ENCODE measurements at places on chromosomes 11 and 22.

DNA sequence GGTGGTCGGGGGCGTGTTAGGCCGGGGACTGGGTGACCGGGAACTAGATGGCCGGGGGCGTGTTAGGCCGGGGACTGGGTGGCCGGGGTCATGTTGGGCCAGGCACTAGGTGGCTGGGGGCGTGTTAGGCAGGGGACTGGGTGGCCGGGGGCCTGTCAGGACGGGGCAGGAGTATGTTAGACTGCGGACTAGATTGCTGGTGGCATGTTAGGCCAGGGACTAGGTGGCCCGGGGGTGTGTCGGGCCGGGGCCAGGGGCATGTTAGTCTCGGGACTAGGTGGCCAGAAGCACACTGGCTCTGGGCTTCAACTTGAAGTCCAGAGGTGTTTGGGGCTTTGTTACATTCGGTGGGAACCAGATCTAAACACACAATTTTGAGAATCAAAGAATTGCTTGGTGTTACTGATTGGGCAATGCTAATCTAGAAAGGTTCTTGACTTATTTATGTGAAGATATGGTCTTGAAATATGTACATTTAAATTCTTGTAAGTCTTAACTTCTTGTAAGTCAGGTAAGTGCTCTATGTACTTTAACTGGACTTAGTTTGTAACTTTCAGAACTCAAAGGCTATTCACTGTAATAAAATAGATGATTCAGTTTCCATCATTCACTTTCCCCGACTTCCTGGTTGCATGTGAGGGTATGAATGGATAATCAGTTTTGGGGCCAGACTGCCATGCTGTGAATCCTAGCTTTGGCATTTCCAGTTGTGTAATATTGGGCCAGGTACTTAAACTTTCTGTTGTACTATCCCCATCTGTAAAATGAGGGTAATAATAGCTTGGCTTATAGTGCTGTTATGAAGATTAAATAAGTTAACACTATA is 1.1 kb downstream of the EXT2 start:
- no peak for DNase-seq

DNA sequence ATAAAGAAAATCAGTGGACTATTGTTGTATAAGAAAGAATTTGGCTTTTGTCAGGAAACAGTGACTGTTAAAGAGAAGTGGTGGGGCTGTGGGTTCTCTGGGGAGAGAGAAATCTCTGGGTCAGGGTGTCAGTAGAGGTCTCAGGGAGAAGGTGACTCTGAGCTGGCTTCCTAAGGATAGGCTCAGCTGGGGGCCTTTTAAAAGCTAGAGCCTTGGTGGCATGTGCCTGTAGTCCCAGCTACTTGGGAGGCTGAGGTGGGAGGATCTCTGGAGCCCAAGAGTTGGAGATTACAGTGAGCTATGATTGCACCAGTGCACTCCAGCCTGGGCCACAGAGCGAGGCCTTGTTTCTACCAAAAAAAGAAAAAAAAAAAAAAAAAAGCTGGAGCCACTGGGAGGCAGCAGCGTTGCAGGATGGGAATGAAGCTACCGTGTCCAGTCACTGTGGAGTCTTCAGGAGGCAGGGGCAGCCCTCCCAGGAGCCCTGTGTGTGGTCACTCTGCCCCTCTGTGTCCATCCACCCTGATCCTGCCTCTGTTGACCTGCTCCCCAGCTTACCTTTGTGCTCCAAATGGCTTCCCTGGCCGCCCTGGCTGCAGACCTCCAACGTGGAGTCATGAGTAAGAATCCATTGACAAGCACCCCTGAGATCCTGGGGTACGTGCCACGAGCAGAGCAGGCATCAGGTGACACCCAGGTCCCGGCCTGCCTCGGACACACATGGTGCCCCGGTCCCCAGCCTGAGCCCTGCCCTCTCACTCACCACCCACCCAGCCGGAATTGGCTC is 5.4 kb upstream of the MIF start:
- DNase-seq, result no peak

GRCh38 chr11:119422809-119423508 is at the start of gene THY1:
THY1 (minus strand) TSS chr11:119423172; CDS start chr11:119420905, 2,267 bp downstream.
- DNase-seq, result peak; percentile 20

DNA sequence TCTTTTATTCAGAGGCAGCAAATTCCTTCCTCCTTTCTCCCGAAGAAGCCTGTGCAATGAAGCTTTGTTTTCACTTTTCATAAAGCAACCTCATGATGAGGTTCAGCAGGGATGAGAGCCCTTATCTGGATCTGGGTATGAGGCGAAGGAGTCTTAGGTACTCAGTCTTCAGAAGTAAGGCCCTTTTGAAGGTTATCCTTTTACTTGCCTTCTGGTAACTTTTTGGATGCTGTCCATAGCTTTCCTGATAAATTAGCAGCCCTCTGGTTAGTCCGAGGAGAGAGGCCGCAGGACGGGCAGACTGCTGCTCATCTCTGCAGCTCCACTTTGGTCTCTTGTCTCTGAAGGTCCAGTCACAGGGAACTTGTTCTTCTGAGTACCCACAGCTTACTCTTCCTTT is 1.1 kb downstream of the TRIM22 start:
- peak; percentile 20 for DNase-seq

- no peak for DNase-seq
Observed at GRCh38 chr11:130510407-130511006, 62.1 kb downstream of the ADAMTS15 start.

DNA sequence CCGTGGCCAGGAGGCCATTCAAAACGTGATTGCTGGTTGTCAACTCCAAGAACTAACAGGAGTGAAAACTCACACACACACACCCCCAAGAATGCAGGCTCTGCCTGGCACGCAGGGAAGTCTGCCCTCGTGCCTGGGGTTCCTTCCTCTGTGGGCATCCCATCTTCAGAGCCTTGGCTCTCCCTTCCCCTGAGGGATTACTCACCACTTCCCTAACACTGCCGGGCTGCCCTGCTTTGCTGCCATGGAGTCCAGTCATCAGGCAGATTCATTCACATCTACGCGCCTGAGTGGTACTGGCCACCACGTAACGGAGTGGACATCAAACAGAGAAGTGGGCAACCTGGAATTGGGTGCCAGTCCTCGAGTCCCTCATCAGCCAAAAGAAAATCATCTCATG is 120.7 kb upstream of the TMEM45B start:
- peak; percentile 7 for DNase-seq

DNA sequence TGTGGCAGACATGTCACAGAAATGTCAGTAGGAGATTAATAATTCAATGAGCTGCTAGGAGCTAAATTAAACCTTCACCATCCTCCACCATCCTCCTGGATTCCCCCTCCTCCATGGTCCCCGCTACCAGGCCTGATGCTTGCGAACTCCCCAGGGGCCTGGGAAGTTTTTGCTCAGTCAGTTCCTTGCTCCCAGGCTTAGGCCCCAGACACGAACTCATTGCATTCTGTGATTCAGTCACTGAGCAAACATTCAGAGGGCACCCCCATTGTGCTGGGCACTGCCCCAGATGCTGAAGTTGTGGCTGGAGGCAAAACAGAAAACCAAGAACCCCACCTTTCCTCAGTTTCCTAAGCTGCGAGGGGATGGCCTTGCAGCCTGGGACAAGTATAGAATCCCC is 14.3 kb downstream of the NPTXR start:
- DNase-seq, result no peak

- no peak for DNase-seq
Observed at GRCh38 chr11:74671520-74672196, 59.6 kb downstream of the CHRDL2 start.

DNA sequence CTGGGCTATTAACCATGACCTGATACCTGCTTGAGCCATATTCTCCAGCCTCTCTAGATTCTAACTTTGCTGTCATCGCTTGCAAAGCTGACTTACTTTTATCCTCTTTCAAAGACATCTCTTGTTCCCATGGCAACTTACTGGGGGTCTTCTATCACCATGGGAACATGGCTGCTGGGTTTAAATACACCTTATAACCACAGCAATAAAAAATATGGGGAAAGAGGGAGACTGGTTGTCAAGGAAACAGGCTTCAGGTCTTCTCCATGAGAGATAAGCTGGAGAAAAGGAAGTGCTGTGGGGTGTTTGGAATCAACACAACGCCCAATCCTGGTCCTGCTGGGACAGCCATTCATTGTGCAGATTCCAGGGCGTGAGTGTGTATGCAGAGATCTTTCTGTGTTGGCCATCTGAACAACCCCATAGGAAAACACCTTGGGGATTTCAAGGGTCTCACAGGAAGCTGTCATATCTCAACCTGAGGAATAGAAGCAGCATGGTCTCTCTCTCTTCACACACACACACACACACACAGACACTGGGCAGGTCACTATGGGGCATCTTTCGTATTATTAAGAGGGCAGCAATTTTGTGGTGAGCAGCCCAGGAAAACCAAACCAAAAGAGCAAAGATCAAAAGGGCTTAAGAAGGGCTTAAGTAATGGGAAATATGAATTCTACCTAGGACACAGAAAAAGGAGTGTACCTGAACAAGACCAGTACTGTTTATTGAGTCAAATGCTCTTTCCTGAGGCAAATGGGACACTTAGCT is 344.7 kb upstream of the NCAM1 start:
- no peak for DNase-seq

- DNase-seq, result no peak
Observed at GRCh38 chr11:97908354-97908753, 1112.4 kb upstream of the CNTN5 start.

GRCh38 chr22:30393885-30394284 is 2.9 kb upstream of the SEC14L2 start:
- DNase-seq, result no peak

DNA sequence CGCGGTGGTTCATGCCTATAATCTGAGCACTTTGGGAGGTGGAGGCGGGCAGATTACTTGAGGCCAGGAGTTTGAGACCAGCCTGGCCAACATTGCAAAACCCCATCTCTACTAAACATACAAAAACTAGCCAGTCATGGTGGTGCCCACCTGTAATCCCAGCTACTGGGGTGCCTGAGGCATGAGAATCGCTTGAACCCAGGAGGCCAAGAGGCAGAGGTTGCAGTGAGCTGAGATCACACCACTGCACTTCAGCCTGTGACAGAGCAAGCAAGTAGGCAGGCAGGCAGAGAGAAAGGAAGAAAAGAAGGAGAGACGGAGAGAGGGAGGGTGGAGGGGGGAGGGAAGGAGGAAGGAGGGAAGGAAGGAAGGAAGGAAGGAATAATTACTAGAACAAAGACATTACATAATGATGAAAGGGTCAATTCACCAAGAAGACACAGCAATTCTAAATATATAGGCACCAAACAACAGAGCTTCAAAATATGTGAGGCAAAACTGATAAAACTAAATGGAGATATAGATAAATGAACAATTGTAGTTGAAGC is 13.8 kb upstream of the CLDN5 start:
- no peak for DNase-seq

DNA sequence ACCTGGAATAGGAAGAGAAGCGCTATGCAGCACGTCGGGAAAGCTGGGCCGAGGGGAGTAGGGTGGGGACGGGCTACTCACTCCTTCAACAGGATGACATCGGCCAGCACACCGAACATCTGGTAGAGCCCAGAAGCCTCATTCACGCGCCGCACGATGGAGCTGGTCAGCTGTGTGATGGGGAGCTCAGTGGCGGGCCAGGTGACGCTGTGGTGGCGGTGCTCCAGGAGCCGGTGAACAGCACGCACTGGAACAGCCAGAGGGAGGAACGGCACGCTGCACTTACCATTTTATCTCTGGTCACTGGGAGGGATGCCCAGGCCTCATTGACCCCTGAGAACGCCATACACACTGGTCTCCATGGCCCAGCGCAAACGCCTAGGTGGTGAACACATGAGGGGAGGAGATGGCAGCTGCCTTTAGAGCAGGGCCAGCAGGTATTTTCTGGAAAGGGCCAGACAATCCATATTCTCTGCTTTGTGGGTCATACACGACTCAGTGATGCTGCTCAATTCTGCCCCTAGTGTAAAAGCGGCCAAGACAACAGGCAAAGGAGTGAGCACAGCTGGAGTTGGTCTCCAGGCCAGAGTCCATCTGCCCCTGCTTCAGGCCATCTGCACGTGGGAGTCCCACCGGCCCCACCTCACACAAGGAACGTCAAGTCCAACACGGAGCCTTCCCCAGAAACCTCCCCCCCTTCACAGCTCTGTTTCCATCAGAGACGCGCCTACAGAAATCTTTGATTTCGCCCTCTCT is 8.8 kb downstream of the FOXRED2 start:
- no peak for DNase-seq

DNA sequence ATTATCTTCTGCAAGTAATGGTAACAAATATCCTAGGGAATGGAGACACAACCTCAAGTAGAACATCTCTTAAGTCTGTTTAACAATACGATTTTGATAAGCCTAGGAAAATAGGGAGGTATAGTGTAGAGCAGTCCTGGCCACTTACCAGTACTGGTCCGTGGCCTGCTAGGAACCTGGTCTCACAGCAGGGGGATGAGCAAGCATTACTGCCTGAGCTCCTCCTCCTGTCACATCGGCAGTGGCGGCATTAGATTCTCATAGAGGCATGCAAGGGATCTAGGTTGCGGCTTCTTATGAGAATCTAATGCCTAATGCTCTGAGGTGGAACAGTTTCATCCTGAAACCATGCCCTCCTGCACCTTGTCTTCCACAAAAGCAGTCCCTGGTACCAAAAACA is 4.4 kb downstream of the OR51V1 start:
- no peak for DNase-seq

DNA sequence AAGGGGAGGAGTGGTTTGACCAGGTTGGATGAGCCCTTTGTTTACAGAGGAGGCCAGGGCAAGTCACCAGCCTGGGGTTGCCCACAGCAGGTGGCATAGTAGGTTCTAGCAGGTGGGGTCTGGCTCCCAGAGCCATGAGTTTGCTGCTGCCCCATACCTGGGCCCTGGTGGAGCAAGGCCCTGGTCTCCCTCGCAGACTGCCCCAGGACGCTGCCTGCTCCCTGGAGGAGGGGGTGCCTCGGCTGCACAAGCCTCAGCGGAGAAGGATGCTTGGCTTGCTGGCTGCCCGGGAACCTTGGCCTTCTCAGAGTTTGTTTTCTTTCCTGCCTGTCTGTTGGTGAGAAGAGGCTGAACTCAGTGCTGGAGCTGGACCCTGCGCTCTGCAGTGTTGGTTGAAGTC is 54.9 kb downstream of the LRP5 start:
- no peak for DNase-seq

- DNase-seq, result no peak
Observed at GRCh38 chr11:1958367-1958766, 11.2 kb downstream of the MRPL23 start.

GRCh38 chr11:75149766-75150465 is 991 bp upstream of the SLCO2B1 start:
- DNase-seq, result no peak

DNA sequence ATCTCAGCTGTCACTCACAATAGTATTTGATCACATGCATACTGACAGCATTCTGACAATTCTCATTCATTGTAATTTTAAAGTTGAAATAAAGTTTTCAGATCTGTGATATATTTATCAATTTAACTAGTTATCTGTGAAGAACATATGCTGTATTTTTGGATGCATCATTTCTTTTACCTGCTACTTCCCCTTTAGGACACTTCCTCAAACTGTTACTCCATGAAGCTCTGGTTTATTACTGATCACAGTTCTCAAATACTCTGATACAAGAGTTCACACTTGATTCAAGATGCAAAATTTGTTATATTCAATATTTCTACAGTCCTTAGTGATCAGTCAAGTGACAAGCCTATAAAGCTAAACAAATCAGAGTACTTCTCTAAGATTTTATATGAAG is 1655.2 kb downstream of the LRRC4C start:
- peak; percentile 79 for DNase-seq

GRCh38 chr11:96275801-96276594 is 67.0 kb downstream of the MAML2 start:
- no peak for DNase-seq
